ENCODE measurements at places on chromosomes 1 and 21.

DNA sequence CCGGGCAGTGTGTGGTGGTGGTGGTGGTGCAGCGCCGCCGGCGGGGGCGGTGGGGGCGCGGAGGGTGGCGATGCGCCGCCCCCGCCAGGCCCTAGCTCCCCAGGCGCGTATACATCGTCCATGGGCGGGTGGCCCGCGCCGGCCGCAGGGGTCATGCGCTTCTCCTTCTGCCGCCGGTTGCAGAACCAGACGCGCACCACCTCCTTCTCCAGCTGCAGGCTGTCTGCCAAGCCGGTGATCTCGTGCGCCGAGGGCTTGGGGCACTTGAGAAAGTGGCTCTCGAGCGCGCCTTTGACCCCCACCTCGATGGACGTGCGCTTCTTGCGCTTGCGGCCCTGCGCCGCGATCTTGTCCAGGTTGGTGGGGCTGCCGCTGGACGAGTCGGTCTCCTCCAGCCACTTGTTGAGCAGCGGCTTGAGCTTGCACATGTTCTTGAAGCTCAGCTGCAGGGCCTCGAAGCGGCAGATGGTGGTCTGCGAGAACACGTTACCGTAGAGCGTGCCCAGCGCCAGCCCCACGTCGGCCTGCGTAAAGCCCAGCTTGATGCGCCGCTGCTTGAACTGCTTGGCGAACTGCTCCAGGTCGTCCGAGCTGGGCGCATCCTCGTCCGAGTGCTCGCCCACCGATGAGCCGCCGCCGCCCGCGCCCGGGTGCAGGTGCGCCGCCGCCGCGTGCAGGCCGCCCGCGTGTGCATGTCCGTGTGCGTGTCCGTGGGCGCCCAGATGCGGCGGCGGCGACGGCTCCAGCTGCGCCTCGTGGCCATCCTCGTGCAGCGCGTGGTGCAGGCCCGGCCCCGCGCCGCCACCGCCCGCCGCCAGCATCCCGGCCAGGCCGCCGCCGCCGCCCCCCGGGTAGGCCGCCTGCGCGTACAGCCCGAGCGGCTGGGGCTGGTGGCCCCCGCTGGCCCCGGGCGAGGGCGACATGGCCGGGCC, 926 bp downstream of the POU3F1 start:
- no peak for DNase-seq

- no peak for DNase-seq
These were observed 71.6 kb upstream of the TRAPPC10 start for GRCh38 chr21:43940329-43941050.

DNA sequence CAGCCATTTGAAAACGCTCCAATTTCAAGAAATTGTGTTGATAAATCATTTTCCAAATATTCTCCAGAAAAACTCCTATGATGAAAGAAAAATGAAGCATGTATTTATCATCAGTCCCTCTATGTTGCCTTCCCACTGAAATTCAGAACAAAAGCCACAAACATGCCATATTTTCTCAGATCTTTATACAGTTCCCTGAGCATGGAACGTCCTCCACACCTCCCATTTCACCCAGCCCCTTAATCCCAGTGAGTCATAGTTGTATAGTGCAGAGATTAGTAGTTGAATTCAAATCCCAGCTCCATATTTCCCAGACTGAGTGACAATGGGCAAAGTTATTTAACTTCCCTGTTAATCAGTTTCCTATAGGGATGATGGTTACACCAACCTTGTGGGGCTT, 20.6 kb upstream of the NPL start:
- DNase-seq: no peak

GRCh38 chr1:53525595-53525994, 66.4 kb downstream of the DMRTB1 start:
- no peak for DNase-seq

- no peak for DNase-seq
These were observed 105.0 kb downstream of the SIM2 start for GRCh38 chr21:36803816-36804439.

- no peak for DNase-seq
These were observed 97.7 kb upstream of the IFFO2 start for GRCh38 chr1:19054216-19054615.

DNA sequence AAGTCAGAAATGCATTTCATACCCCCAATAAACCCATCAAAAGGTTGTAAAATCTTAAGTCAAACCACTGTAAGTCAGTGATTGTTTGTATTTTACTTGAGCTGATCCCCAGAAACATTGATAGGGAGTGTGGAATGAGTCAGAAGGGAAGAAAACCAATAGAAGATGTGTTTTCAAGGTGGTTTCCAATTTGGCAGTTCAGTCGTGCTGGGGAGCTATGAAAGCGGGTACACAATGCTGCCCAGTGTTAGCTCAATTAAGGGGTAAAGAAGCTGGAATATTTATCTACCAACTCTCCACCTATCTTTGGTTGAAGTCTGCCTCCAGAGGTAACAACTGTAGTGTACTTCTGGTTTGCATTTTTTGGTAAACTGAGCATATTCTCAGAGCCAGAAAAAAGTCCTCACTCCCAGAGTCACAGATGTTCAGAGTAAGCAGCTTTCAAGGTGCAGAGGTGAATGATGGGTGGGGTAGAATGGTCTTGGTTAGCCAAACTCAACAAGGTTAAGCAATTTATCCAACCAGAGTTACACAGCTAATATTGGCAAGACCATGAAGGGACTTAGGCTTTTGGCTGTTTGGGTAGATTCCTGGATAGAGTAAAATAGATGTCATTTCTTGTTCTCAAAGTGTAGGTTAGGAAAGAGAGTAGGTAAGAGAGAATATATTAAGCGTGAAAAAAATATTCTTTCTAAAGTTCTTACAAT, 202.9 kb upstream of the ADGRL2 start:
- DNase-seq: no peak

- DNase-seq: no peak
These were observed 54.0 kb upstream of the BEND5 start for GRCh38 chr1:48830715-48831114.

DNA sequence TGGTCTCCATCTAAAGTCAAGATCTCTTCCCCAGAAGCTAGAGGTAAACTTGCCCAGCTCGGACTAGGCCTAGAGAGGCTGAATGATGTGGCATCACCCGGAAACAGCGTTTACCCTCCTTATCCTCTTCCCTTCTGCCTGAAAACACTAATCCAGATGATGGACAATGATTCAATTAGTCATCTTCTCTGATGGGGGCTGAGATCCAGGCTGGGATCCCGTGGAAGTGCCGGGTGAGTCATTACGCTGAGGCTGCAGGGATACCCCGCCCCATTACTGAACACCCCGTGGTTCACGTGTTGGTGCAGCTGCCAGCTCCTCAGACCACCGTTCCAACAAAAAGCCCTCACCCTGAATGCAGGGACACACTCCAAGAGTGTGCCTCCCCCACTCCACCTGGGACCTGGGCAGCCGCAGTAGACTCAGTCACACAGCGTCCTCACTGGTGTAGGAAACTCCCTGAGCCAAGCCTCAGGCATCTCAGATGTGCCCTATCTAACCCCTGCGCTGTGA, 2.0 kb downstream of the S100A6 start:
- no peak for DNase-seq

DNA sequence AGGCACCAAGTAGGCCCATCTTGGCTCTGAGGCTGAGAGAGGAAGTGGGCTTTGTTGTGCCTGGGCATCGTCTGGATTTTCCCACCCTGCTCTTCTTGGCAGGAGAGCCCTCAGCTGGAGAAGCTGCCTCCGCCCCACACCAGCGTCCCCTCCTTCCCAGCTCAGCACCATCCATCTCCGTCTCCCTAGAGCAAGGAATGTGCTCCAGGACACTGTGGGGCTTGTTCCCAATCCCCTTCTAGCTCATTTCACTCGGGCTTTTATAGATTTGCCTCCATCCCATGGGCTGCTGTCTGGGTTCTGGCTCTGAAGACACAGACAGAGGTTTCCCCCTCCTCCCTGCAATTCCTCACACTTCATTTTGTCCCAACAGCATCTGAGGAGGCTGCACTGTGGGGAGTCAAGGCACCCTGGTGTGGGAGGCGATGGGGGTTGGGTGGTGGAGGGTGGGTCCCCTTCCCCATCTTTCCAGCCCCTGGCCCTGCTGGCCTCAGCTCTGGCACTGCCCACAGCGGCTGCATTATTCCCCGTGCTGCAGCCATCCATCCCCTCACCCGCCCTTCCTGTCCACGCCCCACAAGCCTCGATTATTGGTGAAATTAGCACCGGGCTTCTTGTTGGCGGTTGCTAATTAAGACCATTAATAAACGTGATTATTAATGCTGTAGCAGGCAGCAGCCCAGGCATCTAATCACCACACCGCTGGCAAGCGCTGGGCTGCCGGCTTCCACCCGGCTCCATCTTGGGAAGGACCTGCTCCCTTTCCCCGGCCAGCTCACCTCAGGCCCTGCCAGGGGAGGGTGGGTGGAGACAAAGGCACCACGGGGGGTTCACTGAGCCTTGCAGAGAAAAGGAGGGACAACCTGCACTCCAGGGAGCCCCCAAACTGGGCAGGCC, 21.7 kb downstream of the RHBG start:
- DNase-seq: no peak

GRCh38 chr1:60425528-60425927, 352.0 kb upstream of the C1orf87 start:
- DNase-seq: no peak

GRCh38 chr1:37308031-37308960, 166.1 kb upstream of the ZC3H12A start:
- no peak for DNase-seq

DNA sequence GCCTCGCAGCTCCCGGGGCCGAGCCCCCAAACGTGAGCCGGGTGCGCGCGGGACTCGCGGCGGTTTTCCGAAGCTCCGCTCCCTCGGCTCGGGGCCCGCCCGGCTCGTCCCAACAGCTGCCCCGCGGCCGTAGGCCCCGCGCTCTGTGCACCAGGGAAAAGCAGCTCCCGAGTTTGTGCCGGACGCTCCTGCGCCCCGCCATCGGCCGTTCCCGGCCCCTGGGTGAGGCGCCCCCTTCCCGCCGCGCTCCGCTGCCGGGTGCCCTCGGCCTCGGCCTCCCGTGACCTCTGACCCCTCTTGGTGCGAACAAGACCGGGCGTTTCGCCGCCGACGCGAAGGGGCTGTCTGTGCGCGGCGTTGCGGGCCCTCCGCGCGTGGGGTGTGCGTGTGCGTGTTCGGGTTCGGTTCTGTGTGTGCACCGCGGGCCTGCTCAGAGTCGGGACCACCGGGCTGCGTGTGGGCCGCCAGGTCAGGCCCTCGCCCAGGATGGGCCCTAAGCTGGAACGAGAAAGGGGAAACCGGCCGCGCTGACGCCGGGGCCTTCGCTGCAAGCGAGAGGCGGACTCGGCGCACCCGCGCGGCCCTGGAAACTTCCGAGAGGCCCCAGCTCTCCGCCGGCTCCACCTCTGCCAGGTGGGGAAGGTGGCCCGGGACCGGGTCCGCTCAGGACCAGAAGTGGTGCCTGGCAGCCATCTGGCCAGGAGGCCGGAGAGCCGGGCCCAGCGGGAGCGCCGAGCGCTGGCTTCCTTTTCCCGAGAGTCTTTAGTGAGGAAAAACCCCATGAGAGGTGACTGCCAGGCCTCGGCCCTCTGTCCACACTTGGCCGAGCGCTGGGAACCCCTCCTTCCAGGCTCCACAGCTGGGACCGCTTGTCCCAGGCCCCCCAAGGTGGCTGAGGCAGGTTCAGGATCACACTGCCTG, 1.9 kb downstream of the PRDM16 start:
- DNase-seq: no peak

DNA sequence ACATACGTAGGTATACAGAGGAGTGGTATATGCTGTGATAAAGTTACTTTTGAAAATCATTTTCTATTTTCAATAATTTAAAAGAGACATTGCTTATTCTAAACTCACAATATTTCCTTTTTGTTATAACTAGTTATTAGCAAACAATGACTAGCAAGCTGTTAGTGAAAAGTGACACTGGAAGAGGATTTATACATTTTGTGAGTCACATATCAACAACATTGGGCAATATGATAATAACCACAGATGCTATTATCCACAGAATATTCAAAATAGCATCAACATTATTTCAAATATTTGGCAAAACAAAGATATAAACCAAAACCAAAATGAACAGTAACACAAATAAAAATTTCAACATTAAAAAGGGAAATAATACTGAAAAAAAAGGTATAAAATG, 104.0 kb upstream of the HP1BP3 start:
- no peak for DNase-seq

DNA sequence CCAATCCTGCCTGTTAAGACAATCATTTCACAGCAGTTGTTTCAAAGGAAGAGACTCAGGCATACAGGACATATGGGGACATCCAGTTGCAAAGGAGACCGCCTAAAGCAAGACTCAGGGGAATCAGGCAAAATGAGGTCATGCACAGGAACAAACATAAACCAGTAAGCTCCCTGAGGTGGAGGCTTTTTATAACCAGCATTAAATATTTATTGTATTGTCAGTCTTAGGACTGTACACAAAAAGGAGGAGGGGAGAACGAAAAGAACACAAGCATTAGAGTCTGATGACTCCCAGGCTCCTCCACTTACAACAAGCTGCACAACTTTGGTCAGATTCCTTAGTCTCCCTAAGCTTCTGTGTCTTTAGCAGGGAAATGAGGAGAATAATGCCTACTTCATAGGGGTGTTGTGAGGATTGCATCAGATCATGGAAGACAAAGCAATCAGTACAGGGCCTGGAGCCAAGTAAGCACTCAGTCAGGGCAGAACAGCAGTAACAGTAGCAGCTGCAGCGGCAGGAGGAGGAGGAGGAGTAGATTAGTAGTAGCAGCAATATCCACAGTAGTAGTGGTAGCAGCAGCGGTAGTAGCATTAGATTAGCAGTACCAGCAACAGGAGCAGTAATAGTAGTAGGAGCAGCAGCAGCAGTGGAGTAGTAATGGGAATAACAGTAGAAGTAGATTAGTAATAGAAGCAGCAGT, 54.2 kb upstream of the SPATA6 start:
- DNase-seq: no peak

DNA sequence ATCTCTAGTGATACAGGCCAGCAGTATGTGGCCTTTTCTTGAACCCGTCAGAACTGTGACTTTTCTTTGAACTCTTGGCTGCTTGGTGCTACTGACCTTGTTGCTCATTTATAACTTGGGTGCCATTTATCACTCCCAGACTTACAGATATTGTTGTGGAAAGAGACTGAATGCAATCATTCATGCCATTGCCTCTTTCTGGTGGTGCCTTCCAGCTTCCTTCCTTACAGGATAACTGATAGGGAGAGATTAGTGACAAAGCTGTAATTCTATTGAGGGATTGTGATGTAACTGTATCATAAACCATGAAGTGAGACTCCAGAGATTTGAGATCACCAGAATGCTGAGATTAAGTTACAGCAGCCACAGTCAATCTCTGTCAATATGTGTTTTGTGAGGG, 256.5 kb downstream of the USP25 start:
- no peak for DNase-seq

DNA sequence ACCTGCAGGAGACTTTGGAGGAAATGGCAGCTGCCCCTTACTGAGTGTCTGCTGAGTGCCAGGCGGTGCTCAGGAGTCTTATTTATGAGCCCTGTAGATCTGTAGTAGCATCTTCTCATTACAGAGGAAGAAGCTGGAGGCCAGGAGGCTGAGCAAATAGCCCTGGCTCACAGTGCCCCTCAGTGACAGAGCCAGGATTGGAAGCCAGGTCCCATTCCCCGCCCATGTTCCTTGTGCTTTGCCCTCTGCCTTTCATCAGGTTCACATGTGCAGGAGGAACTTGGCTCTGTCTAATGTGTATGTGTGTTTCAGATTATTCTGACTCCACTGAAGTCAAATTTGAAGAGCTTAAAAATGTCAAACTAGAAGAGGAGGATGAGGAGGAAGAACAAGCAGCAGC, 21.2 kb downstream of the KDM4A start:
- DNase-seq: no peak

Data from MV-4-11 (cell line).